Transverse colon (tissue), 4 donors: ENCODE measurements at places on chromosomes 12 and 14.

- DNase-seq: no peak
Observed at GRCh38 chr14:101367421-101368261, 193.7 kb upstream of the DIO3 start.

DNA sequence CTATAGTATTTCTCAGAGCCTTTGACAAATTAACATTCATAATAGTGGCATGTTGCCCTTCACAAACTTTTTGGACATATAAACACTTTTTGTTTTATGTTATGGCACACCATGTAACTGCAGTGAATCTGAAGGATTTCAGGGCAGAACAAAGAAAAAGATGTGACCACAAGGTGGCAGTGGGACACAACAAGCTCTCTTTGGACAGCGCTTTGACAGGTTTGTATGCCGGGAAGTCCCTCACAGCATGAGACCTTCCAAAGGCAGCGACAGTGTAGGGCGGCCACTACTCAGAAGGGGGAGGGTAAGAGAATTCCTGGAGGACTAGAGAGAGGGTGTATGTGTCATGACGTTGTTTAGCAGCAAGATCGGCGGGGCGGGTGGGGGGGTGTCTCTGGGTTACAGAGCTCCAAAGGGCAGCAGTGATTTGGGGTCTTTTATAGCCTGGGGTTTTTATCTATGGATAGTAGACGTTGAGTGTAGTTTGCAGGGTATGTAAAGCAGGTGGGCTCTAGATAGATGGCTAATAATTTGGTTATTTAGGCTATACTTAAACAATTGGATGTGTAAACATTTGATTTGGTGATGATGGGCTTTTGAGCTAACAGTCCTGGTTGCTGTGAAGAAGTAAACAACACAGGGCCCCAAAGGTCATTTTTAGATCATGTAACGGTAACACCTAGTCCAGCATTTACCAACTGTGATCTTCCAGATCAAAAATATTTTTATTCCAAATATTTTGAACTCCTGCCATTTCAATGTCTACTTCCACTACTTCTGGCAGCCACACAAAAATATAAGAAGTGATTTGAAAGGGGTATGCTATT, 22.9 kb downstream of the ETFBKMT start:
- DNase-seq: peak; percentile 70

DNA sequence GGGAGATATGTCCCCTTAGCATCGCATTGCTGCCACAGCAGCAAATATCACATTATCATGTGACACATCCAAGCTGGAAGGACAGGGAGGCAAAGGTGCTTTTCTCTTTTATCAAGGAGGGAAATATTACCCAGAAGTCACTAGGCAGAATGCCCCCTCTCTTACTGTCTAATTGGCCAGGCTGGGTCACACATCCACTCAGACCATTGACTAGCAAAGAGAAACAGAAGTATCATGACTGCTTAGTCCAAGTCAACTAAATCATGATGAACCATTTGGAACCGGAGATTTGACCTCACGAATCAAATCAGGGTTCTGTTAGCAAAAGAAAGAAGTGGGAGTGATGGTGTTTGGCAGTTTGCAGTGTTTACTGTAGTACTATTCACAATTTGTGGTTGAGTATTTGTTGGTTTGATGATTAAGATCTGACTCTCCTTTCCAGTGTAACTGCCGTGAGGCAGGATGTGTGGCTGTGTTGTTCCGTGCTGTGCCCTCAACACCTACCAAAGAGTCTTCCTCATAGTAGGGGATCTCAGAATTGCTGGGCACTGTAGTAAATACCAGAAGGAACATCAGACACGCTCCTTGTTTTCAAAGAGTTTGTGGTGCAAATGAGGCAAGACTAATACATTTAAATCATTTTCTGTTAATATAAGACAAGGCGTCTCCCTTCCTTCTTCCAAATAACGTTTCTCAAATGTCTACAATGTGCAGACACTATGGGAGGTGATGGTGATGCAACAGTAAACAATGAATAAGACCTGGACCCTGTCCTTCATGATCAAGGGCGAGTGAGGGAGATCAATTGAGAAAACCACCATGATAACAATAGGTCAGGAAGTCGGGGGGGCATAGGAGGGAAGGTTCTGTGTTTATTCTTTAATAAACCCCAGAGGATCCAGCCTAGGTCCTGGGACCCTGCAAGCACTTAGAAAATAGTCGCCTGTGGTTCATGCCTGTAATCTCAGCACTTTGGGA, 194.4 kb upstream of the CRY1 start:
- no peak for DNase-seq

GRCh38 chr12:103801709-103802585, 39.1 kb downstream of the NT5DC3 start:
- DNase-seq: no peak

- DNase-seq: no peak
Observed at GRCh38 chr14:26870722-26871617, 273.1 kb upstream of the NOVA1 start.

GRCh38 chr12:75995691-75996090, 35.9 kb downstream of the PHLDA1 start:
- DNase-seq: no peak

- DNase-seq: no peak
Observed at GRCh38 chr14:103023881-103024473, 33.4 kb downstream of the CDC42BPB start.

GRCh38 chr14:60277605-60278190, 28.7 kb downstream of the PPM1A start:
- no peak for DNase-seq

DNA sequence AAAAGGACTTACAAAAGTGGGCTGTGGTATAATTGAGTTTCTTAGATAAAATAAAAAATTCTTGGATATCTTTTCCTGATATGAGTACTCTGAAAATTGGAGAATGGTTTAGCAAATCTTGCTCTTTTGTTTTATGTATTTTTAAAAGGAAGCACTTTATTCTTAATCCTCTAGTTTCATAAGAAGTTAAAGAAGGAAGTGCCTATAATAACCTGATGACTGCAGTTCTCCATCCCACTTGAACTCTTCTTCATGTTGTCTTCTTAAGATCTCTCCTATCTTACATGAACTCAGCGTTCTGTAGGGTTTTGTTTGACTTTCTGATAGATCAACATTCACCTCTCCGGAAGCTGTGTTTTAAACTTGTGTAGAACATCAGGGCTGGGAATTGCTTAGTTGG, 271.0 kb downstream of the ERC1 start:
- no peak for DNase-seq

DNA sequence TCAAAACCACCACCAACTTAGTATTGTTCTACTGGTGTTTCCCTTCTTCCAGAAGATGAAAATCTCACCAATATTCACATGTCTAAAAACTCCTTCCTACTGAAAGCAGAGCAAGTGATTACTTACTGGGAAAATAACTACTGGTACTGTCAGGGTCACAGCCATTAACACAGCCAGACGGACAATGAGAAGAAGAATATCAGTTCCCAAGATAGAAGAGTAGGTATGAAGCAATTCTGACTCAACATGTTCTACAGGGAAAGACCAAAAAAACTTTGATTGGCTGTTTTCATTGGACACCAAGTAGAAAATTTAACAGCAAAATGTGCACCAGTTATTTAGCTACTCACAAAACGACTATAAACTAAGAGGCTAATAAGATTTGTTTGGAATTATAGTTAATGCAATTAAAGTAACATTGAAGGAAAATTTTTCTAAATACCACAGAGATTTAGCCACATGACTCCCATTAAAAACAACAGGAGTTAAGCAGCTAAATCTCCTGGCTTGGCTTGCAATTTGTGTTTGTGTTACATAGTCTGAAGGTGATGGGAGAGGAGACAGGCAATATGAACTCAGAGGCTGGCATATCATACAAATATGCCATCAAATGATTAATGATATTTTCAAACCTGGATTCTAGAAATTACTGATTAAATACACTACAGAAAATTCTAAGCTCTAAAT, 9.5 kb downstream of the SLC38A2 start:
- no peak for DNase-seq

DNA sequence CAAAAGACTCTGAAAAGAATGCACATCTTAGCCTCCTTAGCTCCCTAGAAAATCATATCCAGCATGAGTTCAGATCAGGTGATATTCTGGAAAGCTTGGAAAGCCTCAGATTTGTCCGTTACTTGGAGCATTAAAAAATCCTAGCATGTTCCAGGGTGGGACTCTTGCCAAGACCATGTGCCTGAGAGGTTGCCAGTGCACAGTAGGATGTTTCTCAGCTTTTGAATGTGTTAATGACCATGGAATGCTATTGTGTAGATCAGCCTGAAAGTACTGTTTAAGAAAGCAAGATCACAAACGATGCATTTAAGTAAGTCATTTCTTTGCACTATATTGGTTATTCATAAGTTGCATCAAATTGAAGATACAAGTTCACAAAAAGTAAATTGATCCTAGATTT, 230.5 kb downstream of the ETNK1 start:
- DNase-seq: no peak

GRCh38 chr14:60642270-60643140, 6.8 kb downstream of the SIX1 start:
- DNase-seq: no peak

- DNase-seq: peak; percentile 41
Observed at GRCh38 chr12:111529424-111530368, 69.4 kb downstream of the ATXN2 start.

DNA sequence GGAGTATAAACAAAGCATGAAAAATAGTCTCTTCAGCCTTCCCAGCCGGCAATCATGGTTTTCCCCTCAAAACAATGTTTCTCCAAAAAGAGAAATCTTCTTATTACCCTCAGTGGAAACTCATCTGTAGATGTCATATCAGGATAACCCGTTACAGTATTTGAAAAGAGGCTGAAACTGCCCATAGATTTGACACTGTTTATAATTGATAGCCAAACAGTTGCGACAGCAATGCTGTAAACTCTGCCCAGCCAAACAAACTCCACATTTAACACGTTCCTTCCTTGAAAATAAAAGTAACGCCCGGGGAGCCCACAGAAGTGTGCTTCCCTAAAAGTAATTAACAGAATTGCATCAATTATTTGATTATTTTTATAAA, 201.3 kb upstream of the FOXN3 start:
- peak; percentile 21 for DNase-seq

- DNase-seq: no peak
Observed at GRCh38 chr14:83697099-83697498, 1832.8 kb upstream of the FLRT2 start.

DNA sequence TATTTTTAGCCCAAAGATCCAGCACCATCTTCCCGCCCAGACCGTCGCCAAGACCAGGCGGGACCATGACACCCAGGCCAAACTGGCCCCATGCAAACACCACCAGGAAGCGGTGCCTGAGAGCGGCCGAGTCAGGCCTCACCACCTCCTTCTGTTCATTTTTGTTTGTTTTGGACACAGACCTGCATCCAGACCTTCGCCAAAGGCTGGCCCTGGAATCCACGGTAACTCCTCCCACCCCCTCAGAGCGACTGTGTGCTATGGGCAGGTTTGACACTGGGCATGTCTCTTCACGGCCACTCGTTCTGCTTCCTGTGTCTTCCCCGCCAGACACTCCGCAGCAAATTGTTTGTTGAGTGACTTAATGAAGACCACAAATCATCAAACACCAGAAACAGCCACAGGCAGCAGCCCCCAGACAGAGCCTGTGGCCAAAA, 47.1 kb downstream of the NCOR2 start:
- peak; percentile 44 for DNase-seq

- no peak for DNase-seq
Observed at GRCh38 chr14:45251912-45252311, 1.1 kb downstream of the MIS18BP1 start.

GRCh38 chr14:94998685-94999084, 158.6 kb downstream of the DICER1 start:
- no peak for DNase-seq

GRCh38 chr12:26251600-26251999, 56.2 kb downstream of the SSPN start:
- DNase-seq: no peak

GRCh38 chr12:112524676-112525425, 106.1 kb downstream of the PTPN11 start:
- DNase-seq: no peak

DNA sequence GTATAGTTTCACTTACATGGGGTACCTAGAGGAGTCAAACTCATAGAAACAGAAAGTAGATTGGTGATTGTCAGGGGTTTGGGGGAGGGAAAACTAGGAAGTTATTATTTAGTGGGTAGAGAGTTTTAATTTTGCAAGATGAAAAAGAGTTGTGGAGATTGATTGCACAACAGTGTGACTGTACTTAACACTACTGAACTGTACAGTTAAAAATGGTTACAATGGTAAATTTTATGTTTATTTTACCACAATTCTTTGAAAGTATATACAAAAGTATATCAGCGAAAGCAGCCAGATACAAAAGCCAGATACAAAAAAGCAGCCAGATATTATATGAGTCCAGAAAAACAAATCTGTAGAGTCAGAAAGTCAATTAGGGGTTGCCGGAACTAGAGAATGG, 247.6 kb downstream of the IPO8 start:
- no peak for DNase-seq

DNA sequence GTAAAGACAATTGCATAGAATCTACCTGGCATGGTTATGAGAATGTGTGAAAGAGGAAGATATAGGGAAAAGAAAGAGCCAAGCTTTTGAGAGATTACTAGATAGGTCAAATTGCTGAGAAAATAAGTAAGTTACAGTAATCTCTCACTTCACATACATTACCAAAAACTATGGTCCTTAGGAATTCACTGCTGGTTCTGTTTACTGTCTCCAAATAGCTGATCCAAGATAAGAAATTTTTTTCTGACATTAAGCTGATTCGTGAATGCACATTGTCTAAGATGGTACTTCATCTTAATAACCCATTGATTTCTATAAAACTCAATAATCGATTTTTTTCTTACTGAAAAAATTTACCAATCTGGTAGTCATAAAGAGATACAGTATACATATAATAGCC, 17.4 kb downstream of the SIX1 start:
- no peak for DNase-seq

- DNase-seq: no peak
Observed at GRCh38 chr12:107119091-107119490, 25.7 kb upstream of the CRY1 start.

GRCh38 chr12:72031066-72031465, 92.4 kb downstream of the TPH2 start:
- no peak for DNase-seq

DNA sequence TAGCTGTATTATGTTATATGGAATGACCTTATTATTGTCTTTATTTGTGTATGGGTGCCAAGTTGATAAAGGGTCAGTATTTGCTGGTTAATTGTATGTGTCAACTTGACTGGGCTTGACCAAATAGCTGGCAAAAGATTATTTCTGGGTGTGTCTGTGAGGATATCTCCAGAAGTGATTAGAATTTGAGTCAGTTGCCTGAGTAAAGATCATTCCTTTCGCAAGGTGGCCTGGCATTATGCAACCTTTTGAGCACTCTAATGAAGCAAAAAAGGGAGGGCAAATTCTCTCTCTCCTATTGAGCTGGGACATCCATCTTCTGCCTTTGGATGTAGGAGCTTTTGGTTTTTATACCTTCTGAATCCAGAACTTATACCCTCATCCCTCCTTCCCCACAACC, 82.2 kb downstream of the ATXN7L3B start:
- no peak for DNase-seq
